CD14-positive monocyte (primary cell): ENCODE measurements at places on chromosomes 1 and 21. TPM values are rescaled to one million over a fixed set of nuclear protein-coding genes. Genes with fewer than 3 reads are reported as not detected.

Gene PYCR2
- polyA plus RNA-seq: 26.6 TPM

Gene LACTBL1
- polyA plus RNA-seq: not detected

DNA sequence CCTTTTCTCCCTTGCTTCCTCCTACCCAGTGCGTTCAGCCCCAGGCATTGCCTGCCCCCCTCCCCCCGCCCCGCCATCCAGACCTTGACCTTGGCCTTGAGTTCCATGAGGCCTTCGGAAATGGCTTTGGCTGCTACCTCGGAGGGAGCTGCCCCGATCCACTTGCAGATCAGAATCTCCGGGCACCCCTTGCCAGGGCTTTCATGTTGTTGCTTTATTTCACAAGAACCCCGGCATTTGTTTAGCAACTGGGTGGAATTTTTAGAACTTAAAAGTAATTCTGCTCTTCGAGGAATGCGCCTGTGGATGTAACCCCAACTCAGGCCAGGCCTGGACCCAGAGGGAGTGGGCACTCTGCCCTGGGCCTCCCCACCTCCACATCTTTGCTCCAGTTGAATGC lies 154.1 kb upstream of the TMEM51 start:
- no peak overlapping the region for H3K4me3 ChIP-seq
- peaks cover 2% of the 10 kb centered on the region for H3K4me1 ChIP-seq
- H3K27ac ChIP-seq: no peak overlapping the region
- DNase-seq: no peak
- H3K36me3 ChIP-seq: no peaks in the 10 kb centered on the region

DNA sequence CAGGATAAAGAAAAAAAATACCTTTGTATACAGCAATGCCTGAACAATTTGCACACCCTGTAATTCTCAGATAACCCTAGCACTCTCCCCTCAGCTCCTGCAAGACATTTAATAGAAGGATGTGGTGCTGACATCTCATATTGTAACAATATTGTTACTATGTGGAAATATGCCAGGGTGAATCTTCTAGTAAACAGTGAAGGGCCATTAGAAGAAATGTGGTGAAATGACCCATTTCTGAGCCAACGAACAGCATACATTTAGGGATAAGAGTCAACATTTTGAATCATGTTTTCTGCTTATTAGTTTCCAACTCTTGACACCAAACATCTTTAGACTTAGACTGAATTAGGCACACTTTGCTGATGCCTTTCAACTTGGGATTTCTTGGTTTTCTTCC lies 188.2 kb downstream of the KAZN start:
- no peaks in the 10 kb centered on the region for H3K27me3 ChIP-seq
- H3K36me3 ChIP-seq: no peaks in the 10 kb centered on the region
- no peak for DNase-seq
- no peak overlapping the region for H3K27ac ChIP-seq
